Breast epithelium (tissue), 4 donors: ENCODE measurements at places on chromosomes 2 and 18. TPM values are rescaled to one million over a fixed set of nuclear protein-coding genes. Genes with fewer than 3 reads are reported as not detected.

ST8SIA5 gene
- not detected for total RNA-seq

GNAL gene
- total RNA-seq, result 7.5 TPM

GRCh38 chr2:146806364-146807005, 1038.3 kb upstream of the ACVR2A start:
- no peak for DNase-seq

MFF gene
- total RNA-seq, result 120 TPM

METAP1D gene
- 6.2 TPM for total RNA-seq

- peak; percentile 5 for DNase-seq
Measured at GRCh38 chr2:109530712-109531111, 83.1 kb downstream of the SEPTIN10 start.

DNA sequence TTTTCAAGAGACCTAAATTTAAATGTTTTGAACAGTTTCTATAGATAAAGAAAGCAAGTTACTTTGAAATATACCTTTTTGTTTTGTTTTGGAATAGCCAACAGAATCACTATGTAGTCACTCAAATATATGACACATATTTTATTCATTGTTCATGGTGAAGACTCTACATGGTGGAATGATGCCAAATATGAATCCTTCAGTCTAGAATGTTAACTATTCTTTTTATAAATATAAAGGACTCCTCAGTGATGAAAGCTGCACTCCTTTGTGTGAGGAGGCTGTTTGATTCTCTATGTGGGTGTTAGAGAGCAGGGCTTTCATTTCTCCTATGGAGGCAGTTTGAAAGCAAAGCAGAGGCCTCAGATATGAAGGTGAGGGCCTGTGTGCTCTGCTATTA, 396.4 kb upstream of the LRRTM1 start:
- DNase-seq, result no peak

CENPA gene
- total RNA-seq, result not detected

CD226 gene
- 1.8 TPM for total RNA-seq

GRCh38 chr2:179344970-179345369, 80.3 kb upstream of the SESTD1 start:
- DNase-seq, result no peak

- DNase-seq, result no peak
Measured at GRCh38 chr2:88615822-88616221, 11.4 kb downstream of the EIF2AK3 start.

TTR gene
- total RNA-seq, result not detected

DNA sequence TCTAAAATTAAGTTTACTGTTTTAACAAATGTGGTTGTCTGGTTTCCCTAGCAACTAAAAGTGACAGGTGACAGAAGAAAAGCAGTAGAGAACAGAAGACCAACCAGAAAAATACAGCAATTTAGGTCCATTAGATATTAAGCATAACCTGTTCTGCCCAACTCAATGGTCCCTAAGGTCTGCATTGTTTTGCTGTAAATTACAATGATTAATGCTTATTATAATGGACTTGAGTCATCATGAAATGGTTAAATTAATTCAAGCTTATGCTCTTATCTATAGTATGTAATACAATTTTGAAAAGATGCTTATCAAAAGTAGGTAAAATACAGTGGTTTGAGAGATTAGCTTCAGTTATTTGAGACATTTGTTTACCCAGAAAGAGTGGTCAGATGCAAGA, 378.0 kb downstream of the GRB14 start:
- DNase-seq, result no peak

ACVR1C gene
- total RNA-seq, result 8.0 TPM

- no peak for DNase-seq
Measured at GRCh38 chr2:175309799-175310198, 128.3 kb upstream of the ATP5MC3 start.

- peak; percentile 90 for DNase-seq
Measured at GRCh38 chr2:231642631-231643494, 50.2 kb downstream of the TEX44 start.

DNA sequence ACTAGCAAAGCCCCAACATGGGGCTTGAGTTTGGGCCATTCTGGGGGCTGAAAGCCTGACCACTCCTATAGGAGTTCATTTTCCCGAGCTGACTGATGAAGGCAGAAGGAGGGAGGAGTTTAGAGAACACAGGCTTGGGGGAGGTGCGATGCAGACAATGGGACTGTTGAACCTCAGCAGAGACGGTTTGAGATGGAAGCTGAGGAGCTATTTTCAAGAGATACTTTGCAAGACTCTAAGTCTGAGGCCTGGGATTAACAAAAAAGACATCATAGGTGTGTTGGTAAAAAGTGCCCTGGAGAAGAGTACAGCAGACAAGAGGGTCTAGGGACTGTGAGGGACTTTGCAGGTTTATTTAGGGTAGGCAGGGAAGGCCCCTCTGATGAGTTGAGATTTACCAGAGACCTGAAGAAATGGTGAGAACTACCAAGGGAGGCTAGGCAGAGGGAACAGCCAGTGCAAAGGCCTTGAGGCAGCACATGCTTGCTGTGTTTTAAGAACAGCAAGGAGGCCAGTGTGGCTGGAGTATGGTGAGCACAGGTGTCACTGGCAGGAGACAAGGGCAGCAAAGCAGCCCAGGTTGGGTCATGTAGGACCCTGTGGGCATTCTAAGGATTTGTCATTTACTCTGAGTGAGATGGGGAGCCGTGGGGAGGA, 31.6 kb downstream of the PCBP1 start:
- no peak for DNase-seq

METTL4 gene
- total RNA-seq, result 11.3 TPM

DNA sequence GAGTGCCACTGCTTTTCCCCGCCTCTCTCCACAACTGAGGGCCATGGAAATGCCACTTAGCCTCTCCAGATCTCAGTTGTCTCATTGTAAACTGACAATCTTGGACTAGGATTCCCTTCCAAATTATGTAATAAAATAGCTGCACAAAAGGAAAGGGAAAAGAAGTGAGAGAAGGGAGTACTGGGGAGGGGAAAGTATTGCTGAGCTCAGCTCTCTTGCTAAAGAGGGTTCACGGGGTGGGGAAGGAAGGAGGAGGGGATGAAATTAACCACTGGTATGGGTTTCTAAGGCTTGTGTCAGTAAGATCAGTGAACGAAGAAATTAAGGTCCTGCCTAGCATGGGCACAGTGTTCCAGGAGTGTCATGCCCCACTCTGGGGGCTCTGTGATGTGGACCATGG, 417.3 kb downstream of the TGIF1 start:
- DNase-seq, result no peak

ANKRD30B gene
- total RNA-seq, result 11.5 TPM

- no peak for DNase-seq
Measured at GRCh38 chr2:213015387-213016165, 135.8 kb downstream of the IKZF2 start.

CEP68 gene
- total RNA-seq, result 25.0 TPM

DNA sequence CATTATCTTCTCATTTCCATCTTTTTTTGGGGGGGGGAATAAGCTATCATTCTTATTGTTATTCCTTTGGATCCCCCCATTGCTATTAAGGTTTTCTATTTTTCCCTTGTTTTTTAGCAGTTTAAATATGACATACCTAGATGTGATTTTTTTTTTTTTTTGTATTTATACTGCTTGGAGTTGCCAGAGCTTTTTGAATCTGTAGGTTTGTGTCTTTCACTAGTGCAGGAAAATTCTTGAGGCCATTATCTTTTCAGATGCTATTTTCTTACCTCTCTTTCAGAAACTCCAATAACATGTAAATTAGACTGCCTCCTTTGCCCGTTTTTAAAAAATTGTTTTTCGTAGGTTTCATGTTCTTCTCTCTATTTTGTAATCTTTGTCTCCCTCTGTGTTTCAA, 88.6 kb downstream of the WDR7 start:
- no peak for DNase-seq

DNA sequence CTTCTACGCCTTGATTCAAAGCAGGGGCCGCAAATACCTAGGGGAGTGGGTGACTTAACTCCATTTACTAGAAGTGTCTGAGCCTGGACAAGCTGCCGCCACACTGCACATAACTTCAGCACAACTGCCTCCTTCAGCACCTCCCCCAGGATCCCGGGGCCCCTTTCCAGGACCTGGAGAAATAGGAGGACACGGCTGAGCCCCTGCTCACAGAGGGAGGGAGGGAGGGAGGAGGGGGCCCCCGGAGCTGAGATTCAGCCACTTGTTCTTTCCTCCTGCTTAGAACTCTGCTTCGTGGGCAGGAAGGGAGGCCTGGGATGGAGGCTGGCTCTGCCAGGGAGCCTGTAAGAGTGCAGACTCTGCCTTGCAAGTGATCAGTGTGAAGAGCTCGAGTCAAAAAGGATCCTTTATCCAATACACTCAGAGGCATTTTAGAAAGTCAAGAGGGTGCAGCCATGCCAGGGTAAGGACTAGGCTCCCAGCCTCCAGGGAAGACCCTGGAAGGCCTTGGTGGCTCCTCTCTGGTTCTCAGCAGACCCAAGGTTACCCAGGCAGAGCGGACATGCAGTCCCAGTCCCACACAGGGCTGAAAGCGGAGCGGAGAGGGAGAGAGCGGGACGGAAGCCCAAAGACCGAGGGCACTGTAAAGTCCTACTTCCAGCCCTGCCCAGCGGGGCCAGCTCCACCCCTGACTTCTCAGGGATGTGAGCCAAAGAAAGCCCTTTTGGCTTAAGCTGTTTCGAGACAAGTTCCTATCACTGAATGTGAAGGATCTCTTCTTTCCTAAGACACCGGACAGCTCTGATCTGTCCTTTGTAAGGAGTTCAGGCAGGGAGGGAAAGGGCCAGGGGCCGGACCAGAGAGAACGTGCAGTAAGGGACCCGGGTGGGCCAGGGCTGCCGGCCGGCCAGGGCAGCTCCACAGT, 8.6 kb upstream of the ARMC9 start:
- DNase-seq, result no peak

DNA sequence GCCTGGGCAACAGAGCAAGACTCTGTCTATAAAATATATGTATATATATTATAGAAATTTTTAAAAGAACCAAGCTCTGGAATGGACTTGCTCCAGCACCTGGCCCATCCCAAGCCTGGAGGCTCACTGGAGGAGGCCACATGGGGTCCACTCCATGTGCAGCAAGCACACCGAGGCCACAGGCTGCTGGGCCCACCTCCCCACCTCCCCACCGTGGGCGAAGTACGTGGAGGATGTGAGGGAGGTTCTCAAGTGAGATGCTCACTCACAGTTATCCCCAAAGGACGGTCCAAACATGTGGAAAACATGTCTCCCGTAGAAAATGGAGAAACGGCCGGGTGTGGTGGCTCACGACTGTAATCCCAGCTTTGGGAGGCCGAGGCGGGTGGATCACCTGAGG, 13.9 kb upstream of the RAB17 start:
- no peak for DNase-seq

- no peak for DNase-seq
Measured at GRCh38 chr18:741931-742512, 29.6 kb upstream of the ENOSF1 start.

CRYGC gene
- total RNA-seq, result not detected

TEX44 gene
- total RNA-seq, result not detected

DNA sequence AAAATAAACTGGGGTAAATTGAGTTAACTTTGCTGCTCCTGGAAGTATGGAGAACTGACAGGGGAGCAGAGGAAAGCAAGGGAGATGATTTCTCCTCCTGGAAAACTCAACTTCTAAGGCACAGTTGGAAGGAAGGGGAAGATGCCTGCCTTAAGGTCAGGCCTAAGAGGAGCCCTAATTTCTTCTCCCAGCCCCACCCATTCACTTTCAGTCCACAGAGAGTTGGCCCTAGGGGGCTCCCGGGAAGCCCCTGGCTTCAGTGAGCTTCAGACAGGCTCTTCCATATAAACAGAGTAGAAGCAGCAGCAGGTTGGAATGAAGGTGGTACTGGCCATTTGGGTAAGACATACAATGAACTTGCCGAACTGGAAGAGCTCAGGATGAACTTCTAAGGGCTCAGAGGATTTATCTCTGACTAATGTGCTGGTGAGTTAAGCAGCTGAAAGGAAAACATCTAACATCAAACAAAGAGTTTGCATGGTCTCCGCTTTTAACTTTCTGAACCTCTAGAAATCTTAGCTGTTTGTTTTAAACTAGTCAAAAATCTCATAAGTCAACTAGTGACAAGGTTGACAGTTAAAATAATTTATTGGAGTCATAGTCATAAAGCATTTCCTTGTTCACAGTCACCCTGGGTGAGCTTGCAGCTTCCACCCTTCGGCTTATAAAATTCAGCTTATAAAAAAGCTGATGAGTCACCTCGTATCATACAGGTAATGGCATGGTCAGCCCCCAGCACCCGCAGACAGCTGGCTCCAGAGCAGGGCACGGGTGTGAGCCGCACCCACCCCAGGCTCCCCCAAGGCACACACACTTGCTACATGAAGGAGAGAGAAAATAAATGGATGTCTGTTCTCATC, 9.8 kb downstream of the MALL start:
- no peak for DNase-seq

DNA sequence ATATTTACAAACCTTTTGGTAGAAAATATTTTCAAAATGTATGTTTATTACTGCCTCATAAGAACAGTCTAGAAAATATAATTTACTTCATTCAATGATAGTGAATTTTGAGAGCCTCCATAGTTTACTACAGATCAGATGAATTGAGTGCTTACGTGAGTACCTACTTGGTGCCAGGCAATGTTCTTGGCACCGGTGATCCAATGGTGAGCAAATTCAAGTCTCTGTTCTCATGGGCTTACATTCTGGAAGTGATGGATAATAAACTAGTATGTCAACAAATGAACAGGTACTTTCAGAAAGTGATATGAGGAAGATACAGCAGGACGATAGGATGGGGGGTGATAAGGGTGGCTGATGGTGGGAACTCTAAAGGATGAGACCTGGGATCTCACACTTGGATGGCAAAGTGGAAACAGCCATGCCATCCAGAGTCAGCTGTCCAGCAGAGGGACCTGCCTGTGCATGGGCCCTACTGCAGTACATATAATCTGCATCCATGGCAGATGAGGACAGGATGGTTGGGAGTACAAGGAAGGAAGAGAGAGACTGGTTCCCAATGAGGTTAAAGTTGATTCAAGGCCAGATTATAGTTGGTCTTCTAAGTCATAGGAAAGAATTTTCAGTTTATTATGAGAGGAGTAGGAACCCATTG, 277.0 kb downstream of the NEDD4L start:
- DNase-seq, result no peak

- DNase-seq, result no peak
Measured at GRCh38 chr18:23982155-23983079, 32.1 kb upstream of the TTC39C start.

DNA sequence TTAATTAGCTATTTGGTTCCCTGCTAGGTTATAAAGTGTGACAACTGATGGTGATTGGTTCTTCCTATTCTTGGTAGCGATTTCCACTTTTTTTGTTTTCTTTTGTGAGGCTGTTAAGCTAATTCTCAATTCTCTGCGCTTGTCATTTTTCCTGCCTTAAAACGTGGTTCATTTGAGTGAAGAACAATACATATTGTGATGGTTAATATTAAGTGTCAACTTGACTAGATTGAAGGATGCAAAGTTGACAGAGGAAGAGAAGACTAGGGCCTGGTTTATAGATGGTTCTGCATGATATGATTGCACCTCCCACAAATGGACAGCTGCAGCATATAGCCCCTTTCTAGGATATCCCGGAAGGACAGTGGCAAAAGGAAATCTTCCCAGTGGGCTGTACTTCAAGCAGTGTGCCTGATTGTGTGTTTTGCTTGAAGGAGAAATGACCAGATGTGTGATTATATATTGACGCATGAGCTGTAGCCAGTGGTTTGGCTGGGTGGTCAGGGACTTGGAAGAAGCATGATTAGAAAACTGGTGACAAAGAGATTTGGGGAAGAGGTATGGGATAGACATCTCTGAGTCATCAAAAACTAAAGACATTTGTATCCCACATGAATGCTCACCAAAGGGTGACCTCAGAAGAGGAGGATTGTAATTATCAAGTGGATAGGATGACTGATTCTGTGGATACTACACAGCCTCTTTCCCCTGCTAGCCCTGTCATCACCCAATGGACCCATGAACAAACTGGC, 39.4 kb upstream of the ZNF804A start:
- no peak for DNase-seq

HOXD12 gene
- total RNA-seq, result not detected
